Stimulated activated CD8-positive, alpha-beta memory T cell treated with anti-CD3 and anti-CD28 coated beads, Interleukin-7, amount 100 ng/mL, for 1 hour (primary cell): ENCODE measurements at places on chromosomes 13 and 19.

DNA sequence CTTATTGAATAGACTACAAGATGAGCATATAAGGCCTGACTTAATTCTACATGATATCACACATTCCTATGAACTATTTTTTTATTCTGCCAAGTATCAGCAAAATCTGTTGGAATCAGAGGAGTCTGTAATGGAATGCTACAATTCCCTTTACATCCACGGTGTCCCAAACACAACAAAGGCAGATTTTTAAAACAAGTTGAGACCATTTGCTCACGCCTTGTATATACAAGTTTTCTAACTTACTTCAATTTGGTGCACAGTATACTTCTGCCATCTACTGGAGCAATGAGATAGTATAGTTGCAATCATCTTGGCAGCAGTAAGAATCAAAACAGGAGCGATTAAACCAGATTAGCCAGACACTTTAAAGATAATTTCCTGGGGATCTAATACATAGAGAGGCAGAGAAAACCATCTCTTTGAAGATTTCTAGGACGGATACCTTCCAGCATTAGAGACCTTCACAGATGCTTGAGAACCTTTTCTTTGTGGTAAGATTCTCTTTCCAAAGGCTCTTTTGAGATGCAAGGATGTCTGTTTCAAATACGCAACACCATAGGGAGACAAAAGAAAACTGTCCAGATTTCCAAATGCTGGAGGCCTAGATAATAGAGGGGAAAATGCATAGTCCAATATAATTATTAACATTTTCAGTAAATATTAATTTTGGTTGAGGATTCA lies 302.0 kb upstream of the MIR17HG start:
- no peak for DNase-seq

DNA sequence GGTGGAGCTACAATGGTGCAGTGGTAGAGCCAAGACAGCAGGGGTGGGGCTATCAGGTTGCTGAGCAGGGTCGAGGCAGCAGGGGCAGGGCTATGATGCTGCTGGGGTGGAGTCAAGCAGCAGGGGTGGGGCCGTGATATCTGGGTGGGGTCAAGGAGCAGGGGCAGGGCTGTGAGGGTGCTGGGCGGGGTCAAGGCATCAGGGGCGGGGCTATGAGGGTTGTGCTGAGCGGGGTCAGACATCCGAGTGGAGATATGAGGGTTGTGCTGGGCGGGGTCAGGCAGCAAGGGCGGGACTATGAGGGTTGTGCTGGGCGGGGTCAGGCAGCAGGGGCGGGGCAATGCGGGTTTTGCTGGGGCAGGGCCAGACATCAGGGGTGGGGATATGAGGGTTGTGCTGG lies 14.7 kb downstream of the HCN2 start:
- no peak for DNase-seq

- no peak for DNase-seq
These were observed 109.2 kb downstream of the ESD start for GRCh38 chr13:46687810-46688209.

DNA sequence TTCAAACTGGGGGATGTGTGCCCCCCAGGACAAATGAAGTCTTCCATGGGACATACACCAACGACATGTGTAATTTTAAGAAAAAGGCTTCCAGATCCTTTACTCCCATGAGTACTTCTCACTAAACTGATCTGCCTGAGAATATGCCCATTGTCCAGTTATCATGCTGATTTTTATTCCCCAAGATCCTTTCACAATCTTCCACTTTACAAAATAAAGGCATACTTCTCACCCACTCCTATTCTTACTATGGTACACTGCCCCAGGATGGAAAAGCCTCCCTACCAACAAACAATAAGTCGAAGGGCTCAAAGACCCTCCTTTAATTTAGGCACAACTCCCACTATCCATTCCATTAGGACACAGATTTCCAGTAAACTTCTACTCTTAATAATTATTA lies 3.5 kb downstream of the SPART start:
- DNase-seq: no peak

- no peak for DNase-seq
These were observed 700 bp downstream of the PRR36 start for GRCh38 chr19:7873304-7874075.

DNA sequence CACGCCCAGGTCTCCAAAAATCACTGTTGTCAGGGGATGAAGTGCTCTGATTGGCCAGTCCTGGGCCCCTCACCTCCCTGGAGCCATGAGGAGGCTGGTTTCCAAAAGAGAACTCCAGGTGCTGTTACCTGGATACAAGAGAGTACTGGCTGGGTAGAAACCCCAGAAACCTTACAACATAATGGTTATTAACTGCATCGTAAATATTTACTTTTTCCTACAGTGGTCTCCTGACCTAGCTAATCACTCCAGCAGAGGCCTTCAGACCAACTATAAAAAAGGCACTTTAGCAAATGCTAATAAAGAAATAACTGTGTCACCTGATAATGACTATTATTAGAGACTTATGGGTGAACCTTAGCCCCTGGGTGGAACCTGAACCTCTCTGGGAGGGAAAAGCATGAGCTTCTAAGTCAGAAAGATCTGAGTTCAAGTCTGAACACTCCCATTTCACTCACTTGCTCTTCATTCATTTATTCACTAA lies 1.5 kb upstream of the IGSF23 start:
- no peak for DNase-seq

DNA sequence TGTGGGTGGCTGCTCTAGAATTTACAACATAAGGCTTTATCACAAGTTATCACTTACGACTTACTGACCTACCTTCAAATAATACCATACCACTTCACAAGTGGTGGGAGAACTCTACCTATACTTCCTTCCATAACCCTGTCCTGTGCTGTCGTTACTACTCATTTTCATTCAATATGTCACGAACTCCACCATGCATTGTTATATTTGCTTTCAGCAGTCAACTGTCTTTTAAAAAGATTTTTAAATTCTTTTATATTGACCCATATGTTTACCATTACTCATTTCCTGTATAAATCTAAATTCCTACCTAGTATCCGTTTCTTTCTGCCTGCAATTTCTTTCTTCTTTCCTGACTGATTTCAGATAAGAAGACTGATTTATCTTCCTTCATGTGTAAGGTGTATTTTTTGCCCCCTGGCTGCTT lies 200.0 kb downstream of the KLF12 start:
- DNase-seq: no peak
